ENCODE measurements at places on chromosomes 6 and 20.

- no peak for DNase-seq
Measured at GRCh38 chr6:26205625-26206574, 118.7 kb downstream of the HFE start.

GRCh38 chr6:74942130-74942529 lies 263.7 kb downstream of the COL12A1 start:
- DNase-seq = no peak

- no peak for DNase-seq
Measured at GRCh38 chr6:9745966-9746365, 668.9 kb downstream of the TFAP2A start.

DNA sequence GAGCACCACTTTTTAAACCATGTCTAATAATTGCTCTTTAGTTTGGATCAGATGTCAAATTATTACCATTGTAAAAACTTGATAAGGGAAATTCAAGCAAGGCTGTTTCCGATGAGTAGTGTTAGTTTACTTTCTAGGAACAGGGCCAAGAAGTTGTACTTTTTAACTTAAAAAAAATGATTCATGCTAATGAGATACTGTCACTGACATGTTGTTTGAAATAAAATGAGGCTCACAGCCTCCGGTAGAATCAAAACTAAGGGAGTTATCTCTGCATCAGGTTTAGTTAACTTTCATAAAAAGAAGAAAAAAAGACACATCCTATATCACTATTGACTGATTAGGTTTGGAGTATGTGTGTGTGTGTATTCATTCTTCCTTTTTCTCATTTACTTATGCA lies 55.2 kb upstream of the SUPT3H start:
- DNase-seq = no peak

- no peak for DNase-seq
Measured at GRCh38 chr20:62193079-62194025, 10.5 kb downstream of the MTG2 start.

DNA sequence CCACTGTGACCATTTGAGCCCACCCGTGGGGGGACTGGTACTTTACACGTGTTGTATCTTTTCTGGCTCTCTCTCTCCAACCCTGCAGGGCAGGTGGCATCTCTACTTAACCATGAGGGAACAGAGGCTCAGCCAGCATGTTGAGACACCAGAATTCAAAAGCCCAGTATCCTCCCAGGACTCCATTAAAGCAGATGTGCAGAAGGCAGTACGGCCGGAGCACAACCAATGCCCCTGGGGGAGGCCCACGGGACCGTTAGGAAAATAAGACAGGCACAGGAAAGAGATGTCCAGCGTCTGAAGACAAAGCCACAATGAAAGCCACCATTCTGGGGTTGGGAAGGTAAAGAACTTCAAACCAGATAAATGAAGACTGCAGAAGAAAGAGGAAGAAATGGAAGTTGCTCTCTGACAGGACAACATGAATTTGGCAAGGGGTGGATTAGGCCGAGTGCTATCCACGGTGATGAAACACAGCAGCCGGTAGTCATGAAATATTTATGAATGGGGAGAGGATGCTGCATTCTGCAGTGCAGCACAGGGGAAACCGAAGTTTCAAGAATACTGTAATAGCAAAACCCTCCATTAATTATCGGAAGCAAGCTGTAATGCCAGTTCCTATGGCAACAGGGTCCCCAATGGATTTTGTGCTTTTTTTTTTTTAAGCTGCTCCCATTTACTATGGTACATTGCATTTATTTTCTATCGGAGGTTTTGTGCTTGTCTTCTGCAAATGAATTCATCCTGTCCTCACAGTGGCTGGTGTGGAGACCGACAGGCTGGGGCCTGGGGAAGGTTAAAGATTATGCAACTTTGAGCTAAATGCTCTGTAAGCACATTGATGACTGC lies 179.4 kb downstream of the NRN1 start:
- no peak for DNase-seq

- DNase-seq = no peak
Measured at GRCh38 chr6:134057478-134057877, 5.1 kb upstream of the SLC2A12 start.

DNA sequence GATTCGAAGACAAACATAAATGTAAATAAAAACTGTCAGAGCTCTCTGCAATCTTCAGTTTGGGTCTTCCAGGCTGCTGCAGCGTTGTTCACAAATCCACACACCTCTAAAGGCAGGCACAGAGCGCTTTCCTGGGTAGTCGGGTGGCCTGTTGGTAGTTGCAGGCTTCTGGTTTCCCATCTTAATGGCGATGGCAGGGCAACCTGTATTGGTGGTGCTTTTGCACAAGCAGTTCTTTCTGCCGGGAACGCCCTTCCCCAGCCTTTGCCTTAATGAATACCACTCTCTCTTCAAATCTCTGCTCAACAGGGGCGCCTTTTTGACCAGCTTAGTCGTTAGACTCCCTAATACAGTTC lies 723 bp upstream of the IFT52 start:
- DNase-seq = no peak

All from stimulated activated CD4-positive, alpha-beta T cell treated with anti-CD3 and anti-CD28 coated beads, Interleukin-15, amount 100 ng/mL, for 1 hour (primary cell).